H4 (cell line): ENCODE measurements at places on chromosomes 1 and 21. TPM values are rescaled to one million over a fixed set of nuclear protein-coding genes. Genes with fewer than 3 reads are reported as not detected.
A peak's percentile ranks its signal among the peaks of the same experiment; 100 is the strongest.

DNA sequence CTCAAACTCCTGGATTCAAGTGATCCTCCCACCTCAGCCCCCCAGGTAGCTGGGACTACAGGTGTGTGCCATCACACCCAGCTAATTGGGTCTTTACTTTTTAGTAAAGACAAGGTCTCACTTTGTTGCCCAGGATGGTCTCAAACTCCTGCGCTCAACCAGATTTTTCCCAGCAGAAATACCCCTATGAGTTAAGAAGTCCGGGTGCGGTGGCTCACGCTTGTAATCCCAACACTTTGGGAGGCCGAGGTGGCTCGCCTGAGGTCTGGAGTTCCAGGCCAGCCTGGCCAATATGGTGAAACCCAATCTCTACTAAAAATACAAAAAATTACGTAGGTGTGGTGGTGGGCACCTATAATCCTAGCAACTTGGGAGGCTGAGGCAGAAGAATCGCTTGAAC is 6.5 kb upstream of the L1TD1 start:
- no peak for DNase-seq

DNA sequence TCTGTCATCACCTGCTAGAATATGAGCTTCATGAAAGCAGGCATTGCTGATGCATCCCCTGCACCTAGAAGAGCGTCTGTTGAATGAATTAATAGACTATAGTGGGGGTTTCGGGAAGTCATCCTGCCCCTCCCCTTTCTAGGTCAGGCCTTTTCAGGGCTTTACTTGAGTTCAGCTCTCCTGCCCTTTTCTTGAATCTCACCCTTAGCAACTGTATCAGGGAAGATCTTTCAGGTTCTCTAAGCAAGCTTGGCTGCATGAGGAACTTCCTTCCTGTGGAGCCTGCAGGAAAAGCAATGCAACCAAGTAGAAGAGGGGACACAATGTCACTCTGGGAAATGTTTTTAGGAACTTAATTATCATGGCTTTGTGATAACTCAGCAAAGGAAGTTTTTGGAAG is 27.2 kb upstream of the KIAA0040 start:
- DNase-seq = no peak

- DNase-seq = no peak
Observed at GRCh38 chr1:4110888-4111287, 210.8 kb upstream of the C1orf174 start.

- DNase-seq = no peak
Observed at GRCh38 chr21:42746593-42747275, 93.3 kb downstream of the PDE9A start.

CACHD1 gene
- 6.9 and 9.1 TPM in 2 replicates for total RNA-seq

- no peak for DNase-seq
Observed at GRCh38 chr1:61636814-61637213, 88.1 kb downstream of the TM2D1 start.

- no peak for DNase-seq
Observed at GRCh38 chr1:88060750-88061491, 623.2 kb upstream of the PKN2 start.

- peak; percentile 96 for DNase-seq
Observed at GRCh38 chr1:156146020-156146768, 7.2 kb upstream of the SEMA4A start.

ITSN1 gene
- 19.7 and 27.4 TPM in 2 replicates for total RNA-seq

- DNase-seq = peak; percentile 93
Observed at GRCh38 chr1:32989160-32990050, 24.8 kb upstream of the RNF19B start.

- DNase-seq = peak; percentile 3
Observed at GRCh38 chr1:97006044-97006661, 284.6 kb downstream of the PTBP2 start.

IGSF21 gene
- not detected in 2 replicates for total RNA-seq

MRPL9 gene
- 74.8 and 88.5 TPM in 2 replicates for total RNA-seq

GRCh38 chr1:73659136-73659535 is 538.8 kb downstream of the LRRIQ3 start:
- DNase-seq = no peak

DNA sequence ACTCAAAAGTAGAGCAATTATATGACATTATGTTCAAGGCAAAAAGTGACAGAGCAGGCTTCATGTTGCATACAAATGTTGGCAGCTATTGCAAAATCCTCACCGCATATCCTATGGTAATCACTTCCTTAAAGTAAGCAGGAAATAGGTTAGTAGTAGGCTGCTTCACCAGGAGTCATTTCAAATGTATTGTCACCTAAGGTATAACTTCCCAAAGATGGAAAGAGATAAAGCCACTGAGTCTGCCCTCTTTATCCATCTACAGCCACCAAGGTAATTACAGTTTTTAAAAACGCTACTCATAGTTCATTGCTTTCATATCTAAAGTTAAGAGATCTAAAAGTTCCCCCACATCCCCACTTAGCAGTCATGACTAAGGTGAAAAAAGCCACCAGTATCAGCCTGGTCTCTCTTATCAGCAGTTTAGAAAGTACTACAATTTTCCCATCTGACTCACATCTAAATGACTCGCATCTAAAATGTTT is 31.6 kb upstream of the UBE2U start:
- peak; percentile 90 for DNase-seq

GRCh38 chr1:235885655-235886262 is 19.1 kb upstream of the LYST start:
- DNase-seq = no peak

NOTCH2 gene
- 53.7 and 58.7 TPM in 2 replicates for total RNA-seq

- no peak for DNase-seq
Observed at GRCh38 chr1:12230549-12231275, 882 bp downstream of the VPS13D start.

DNA sequence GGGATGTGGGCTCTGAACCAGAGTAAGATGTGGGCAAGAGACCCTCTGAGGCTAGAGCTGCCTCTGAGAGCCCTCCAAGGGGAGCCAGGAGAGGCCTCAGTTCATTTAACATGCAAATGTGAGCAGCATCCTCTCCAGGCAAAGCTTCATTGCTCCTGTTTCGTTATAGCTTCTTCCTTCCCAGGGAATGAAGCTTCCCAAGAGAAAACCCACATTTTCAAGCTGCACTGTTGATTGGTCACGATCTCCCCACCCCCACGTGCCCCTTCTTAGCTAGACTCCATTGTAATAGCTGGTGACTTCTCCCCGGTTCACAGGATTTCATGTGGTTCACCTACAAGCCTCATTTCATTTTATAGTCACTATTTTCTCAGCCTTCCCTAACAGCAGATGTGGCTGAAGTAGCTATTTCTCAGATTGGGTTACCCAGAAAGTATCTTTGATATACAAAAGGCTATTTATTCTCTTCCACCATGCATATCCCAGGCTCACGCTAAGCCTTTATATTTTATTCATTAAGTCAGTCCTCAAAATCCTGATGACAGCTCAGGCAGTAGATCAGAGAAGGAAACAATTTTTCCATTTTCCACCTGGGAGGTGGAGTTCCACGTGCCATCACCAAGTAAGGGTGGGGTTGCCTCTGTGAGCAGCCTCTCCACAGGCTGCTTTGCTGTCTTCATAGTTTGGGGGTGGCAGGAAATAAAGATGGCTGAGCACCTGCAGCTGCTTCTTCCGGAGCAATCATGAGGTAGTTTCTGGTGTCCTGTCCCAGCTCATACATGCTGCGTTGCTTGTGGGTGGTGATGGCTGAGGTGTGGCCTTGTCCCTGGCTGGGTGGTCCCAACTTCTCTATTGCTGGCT is 178.3 kb upstream of the RAB4A start:
- no peak for DNase-seq

FCGR2B gene
- not detected in 2 replicates for total RNA-seq
